ENCODE measurements at places on chromosomes 16 and 17.

GRCh38 chr17:82382933-82383255, 11.3 kb downstream of the UTS2R start:
- DNase-seq = no peak

- DNase-seq = no peak
These were observed 4.8 kb downstream of the RHBDF2 start for GRCh38 chr17:76496464-76496863.

GRCh38 chr17:15262291-15263205, 2.6 kb downstream of the PMP22 start:
- no peak for DNase-seq

DNA sequence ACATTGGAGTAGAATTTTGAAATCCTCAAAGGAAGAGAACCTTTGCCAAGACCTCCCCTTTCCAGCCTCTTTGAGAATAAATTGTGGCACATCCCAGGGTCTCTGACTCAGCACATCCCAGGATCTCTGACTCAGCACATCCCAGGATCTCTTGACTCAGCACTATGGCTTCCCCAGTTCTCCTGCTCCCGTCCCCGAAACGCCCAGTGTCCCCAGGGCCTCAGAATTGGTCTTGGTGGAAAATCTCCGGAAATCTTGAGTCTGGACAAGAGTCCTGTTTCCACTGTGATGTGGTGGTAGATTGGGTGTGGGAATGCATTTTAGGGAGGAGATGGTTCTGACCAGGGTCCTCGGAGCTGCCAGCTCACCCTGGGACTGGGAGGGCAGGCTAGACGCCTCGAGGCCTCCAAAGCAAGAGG, 19.2 kb downstream of the PLXDC1 start:
- no peak for DNase-seq

- DNase-seq = no peak
These were observed 252.4 kb upstream of the CACNG5 start for GRCh38 chr17:66582373-66583111.

DNA sequence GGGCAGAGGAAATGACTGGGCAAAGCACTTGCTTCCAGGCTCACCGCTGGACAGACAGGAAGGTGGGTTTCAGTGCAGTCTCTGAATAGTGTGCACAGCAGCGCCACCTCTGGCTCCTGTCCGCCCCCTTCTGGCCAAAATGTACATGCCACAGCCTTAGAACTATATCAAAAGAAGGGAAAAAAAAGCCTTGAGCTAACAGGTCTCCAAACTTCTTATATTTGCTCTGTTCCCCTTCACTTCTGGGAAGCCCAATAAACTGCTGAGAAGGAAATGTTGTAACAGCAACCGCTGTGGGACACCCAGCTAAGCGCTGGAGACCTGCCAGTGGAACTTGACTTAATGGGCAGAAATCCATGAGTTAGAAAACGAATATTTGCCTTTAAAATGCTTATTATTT, 17.5 kb downstream of the COG7 start:
- no peak for DNase-seq

DNA sequence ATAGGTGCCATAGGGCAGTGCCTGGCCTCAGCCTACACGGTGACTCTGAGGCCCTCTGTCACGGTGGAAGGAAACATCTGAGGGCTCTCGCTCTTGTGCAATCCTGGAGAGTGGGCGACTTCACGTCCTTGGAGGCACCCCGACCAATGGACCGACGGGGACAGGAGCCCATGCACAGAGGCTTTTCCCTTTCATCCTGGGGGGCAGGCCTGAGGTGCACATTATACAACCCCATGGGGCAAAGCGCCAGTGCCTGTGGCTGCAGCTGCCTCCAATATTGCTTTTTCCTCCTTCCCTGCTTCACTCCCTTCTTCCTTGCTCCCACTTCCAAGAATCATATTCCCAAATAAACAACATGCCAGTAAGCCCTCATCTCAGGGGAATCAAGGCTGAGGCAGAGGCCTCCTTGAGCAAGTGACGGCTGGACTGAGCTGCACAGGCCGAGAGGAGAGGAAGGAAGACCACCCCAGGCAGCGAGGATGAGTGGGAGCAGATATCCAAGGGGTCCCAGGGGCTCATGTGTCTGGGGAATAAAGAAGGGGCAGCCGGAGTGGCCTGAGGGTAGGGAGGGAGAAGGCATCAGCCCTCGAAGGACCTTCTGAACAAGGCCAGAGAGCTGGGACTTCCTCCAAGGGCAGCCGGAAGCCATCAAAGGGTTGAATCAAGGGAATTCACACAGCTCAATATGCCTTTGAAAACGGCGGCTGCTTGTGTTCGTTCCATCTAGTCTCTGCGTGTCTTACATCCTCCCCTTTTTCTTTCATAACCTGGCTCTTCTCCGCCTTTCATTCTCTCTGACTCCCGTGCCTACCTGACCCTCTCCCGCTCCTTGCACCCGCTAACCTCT, 42.6 kb upstream of the RPL38 start:
- DNase-seq = no peak

- DNase-seq = no peak
These were observed 58.8 kb upstream of the GRIN2A start for GRCh38 chr16:10240854-10241613.

- DNase-seq = no peak
These were observed 271.5 kb downstream of the PHKB start for GRCh38 chr16:47732523-47733111.

DNA sequence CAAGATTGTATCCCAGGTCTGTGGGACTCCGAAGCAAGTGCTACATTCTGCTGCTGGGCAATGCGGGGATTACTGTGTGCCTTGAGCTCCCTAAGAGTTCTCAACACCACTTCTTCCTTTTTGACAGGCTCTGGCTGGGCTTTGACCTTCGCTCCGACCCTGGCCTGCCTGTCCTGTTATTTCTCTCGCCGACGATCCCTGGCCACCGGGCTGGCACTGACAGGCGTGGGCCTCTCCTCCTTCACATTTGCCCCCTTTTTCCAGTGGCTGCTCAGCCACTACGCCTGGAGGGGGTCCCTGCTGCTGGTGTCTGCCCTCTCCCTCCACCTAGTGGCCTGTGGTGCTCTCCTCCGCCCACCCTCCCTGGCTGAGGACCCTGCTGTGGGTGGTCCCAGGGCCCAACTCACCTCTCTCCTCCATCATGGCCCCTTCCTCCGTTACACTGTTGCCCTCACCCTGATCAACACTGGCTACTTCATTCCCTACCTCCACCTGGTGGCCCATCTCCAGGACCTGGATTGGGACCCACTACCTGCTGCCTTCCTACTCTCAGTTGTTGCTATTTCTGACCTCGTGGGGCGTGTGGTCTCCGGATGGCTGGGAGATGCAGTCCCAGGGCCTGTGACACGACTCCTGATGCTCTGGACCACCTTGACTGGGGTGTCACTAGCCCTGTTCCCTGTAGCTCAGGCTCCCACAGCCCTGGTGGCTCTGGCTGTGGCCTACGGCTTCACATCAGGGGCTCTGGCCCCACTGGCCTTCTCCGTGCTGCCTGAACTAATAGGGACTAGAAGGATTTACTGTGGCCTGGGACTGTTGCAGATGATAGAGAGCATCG, 2.4 kb downstream of the SLC16A13 start:
- no peak for DNase-seq

DNA sequence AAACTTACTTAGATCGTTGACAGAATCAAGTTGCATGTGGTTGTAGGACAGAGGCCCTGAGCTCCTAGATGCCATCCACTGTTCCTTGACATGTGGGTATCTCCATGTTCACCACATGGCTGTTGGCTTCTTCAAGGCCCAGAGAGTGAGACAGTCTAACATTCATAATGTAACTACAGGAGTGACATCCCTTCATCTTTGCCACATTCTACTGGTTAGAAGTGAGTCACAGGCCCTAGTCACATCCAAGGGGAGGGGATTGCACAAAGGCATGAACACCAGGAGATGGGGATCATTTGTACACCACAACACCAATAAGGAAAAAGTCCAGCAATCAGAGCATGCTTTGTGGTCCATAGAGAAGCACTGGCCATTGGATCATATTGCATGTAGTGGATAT, 56.6 kb downstream of the WSCD1 start:
- DNase-seq = no peak

DNA sequence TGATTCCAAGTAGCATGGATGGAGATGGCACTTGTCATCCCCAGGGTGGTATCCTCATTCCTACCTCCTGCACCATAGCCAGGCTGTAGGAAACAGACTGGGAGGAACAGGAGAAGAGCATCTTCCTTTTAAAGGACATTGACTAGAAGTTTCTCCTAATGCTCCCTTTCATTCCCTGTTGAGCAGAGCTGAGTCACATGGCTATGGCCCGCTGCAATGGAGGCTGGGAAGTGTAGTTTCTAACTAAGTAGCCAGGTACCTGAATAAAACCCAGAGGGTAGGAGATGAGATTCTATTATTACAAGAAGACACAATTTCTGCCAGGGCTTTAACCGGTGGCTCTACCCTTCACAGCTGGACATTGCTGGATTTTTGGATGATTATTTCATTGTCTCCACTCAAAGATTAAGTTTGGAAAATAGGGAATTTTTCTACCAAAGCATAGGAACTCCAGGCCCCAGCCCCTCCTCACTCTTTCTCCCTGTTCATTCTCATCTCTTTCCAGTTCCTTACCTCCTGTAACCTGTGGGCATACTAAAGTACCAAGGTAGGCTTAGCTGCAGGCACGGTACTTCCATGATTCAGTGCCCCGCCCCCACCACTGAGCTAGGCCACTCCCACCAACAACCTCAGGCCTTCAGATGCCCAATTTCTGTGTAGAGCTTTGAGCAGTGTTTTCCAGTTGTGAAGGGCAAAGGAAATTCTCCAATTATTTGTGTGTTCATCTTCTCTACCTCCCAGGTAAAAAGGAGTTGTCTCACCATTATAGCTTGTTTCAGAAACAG, 378.3 kb downstream of the CDH13 start:
- DNase-seq = no peak

GRCh38 chr17:75077496-75078283, 10.1 kb upstream of the SLC16A5 start:
- no peak for DNase-seq

DNA sequence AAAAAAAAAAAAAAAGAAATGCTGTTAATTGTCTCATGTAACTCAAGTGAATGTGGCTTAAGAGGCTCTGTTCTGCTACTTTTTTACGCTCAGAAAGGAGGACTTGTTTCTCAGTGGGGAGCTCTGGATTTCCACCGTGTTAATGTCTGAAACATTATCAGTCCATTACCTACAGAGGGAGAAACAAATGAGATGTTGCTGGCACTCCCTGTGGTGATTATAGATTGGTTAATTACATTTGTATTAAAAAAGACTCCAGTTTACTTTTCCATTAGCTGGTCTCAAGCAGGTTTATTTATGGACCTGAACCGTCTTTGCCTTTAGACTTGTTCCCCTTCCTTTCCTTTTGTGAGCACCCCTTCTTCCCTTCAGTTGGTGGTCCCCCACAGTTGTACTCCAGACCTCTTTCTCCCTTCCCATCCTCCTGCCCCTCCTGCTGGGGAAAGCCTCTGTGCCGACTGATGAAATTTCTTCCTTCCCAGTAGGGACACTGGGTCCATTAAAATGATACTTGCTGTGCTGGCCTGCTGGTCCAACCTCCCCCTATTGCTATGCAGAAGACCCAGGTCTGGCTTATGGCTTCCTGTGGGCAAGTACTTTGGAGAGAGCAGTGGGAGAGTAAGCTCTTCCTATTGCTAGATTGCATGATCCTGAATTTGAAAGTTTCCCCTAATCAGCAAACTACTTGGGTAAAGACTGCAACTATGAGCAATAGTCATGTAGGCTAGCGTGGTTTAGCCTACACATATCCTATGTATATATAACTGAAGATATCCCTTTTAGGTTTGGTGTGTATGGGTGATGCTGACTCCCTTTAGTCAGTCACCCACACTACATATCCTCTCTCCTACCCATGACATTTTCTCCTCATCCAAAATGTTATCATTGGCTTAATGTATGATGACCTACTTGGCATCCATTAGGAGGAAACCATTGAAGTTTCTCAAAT, 8.1 kb downstream of the CDC6 start:
- no peak for DNase-seq

GRCh38 chr16:57637424-57637823, 9.0 kb downstream of the ADGRG1 start:
- DNase-seq = no peak
